ENCODE measurements at places on chromosomes 7 and 10.

- DNase-seq: no peak
Measured at GRCh38 chr7:108308903-108309302, 147.3 kb downstream of the NRCAM start.

- DNase-seq: no peak
Measured at GRCh38 chr7:32539919-32540531, 44.7 kb downstream of the AVL9 start.

DNA sequence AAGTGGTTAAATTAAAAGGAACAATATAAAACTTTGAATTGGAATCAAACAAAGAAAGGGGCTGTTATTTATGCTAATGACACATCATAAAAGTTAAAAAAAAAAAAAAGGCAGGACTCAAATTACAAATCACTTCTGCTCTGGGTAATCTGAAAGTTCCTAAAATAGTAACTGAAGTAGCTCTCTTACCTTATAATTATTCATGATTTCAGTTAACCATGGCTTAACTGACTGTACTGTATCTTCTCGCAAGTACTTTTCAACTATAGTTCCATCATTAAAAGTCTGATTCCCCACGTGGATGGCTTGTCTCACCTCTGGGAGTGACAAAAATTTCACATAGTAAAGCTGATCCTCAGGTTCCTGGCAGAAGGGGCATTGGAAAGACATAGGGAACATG lies 82.5 kb downstream of the CPVL start:
- no peak for DNase-seq

GRCh38 chr10:130737621-130738020 lies 573.9 kb downstream of the TCERG1L start:
- no peak for DNase-seq

GRCh38 chr7:2964208-2964607 lies 79.5 kb downstream of the CARD11 start:
- no peak for DNase-seq

GRCh38 chr10:15067154-15067553 lies 21.4 kb downstream of the ACBD7 start:
- no peak for DNase-seq

DNA sequence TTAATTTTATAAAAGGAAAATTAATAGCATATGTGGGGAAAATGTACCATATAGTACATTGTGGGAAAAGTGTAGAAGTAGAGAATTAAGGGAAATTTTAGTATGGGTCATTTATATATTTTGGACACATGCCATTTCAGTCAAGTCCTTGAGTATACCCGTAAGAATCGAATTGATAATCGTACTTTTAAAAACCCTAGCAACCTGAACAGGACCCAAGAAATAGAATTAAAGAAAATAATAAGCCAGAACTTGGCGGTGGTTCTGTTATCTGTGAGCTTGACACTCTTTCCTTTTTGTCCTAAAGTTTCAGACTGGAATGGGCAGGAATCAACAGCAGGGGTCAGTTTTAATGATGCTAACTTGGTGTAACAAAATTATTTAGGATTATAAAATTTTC lies 221.0 kb downstream of the CDK14 start:
- no peak for DNase-seq

GRCh38 chr10:80484676-80485075 lies 30.6 kb downstream of the TSPAN14 start:
- no peak for DNase-seq

Measured in stimulated activated CD4-positive, alpha-beta T cell treated with anti-CD3 and anti-CD28 coated beads, Interleukin-2, amount 100 ng/mL, for 24 hours (primary cell).